Activated T-helper 17 cell treated with anti-CD3 and anti-CD28 coated beads, Interleukin-2, amount 50 U/mL, for 72 hours (primary cell): ENCODE measurements at places on chromosomes 7 and 10. TPM values are rescaled to one million over a fixed set of nuclear protein-coding genes. Genes with fewer than 3 reads are reported as not detected.

Gene MKI67
- total RNA-seq, result 262 TPM

Gene CNNM1
- 1.0 TPM for total RNA-seq

Gene SSC4D
- total RNA-seq, result 0.50 TPM

Gene LSM8
- total RNA-seq, result 37.5 TPM

GRCh38 chr10:31760674-31761081, 168.0 kb downstream of the ARHGAP12 start:
- ATAC-seq, result no peak

GRCh38 chr10:12566161-12567115, 217.1 kb downstream of the CAMK1D start:
- no peak for ATAC-seq

DNA sequence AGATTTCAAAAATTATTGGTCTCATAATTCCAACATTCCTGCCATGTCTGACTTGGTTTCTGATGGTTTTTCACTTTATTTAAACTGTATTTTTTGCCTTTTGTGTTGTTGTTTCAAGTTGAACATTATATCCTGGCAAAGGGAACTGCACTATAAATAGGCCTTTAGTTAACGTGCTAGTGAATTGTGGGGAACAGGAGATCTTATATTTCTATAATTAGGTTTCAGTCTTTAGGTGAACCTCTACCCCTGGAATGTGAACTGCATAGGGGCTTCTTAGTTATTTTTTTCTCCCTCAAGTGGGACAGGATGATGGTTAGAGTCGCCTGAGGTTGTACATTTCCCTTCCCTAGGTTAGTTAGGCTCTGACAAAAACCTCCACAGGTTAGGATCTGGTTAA, 128.6 kb downstream of the MLLT10 start:
- ATAC-seq, result no peak

GRCh38 chr10:59273445-59273844, 88.9 kb downstream of the FAM13C start:
- no peak for ATAC-seq

DNA sequence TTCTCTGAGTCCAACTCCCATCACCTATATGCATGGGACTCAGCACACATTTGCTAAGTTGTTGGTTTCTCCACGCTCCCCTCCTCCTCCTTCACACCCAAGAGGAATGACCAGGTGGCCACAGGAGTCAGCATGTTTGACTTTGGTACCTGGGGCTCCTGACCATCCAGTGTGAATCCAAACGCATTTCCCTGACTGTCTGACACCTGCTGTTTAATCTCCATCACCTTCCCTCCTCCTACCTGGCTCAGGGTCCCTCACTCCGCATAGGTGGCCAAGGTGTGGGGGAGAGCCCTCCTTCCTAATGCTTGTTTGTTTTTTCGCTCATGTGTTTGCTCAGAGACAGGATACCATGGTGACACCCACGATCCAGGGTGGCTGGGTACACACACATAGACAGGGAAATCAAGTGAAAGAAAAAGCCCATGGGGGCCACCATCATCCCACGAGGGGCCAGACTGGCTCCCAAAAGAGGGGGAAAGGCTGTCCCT, 194.9 kb downstream of the KCNMA1 start:
- no peak for ATAC-seq

DNA sequence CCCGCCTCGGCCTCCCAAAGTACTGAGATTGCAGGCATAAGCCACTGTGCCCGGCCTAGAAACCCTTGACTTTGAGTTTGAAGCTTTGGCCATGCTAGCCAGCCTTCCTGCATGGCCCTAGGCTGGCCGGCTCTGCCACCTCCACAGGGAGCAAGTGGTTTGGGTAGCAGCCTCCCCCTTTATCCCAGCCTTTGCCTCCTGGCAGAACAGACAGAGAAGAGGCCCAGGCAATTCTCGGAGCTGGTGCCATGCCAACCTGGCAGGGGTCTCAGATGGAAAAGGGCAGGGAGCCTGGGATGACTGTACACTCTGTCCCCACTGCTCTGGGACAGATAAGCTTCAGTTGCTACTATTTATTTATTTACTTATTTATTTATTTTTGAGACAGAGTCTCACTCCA, 39.4 kb downstream of the SRRM3 start:
- ATAC-seq, result no peak

DNA sequence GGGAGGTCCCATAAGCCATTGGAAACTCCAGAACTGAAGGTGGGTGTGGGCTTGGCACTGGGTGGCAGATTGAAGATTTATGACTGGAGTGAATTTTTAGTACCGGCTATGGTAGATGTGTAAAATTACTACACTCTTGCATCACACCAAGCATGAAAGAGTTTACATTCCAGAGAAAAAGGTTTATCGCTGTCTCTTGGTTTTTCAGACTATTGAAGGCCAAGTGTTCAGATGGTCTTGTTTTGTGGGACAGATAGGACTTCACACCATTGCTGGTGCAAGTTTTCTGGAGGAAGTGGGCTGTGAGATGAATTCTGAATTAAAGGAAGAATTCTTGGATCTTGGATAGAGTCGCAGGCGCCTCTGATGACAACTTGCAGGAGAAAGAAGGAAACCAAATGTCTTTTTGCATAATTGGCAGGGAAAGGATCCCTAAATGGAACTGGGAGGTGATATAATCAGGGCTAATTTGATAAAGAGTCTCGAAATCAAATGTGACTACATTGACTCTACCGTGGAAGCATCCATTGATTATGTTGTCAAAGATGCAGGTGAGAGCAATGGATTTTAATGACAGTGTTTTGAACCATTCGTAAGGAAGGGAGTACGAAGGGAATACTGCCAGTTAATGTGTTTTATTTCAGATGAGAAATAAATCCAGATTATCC, 14.2 kb upstream of the NMT2 start:
- ATAC-seq, result no peak

GRCh38 chr7:4167385-4167910, 514.6 kb upstream of the FOXK1 start:
- ATAC-seq, result no peak

DNA sequence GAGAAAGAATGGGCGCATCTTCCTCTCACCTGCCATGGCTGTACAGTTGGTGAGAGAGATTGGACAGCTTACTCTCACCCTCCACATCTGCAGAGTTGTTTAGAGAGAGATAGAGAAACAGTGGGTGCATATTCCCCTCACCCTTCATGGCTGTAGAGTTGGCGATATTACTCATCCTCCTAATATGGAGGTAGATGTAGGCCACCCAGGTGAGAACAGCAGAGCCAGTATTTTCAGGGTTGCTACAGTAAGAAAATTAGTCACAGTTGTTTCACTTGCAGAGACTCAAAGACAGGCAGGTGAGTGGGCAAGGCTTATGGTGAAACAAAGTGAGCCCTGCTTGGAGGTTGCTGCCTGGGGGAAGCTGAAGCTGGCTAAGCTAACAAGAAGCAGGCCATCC, 65.0 kb upstream of the PFKP start:
- peak; percentile 99 for ATAC-seq
